ENCODE measurements at places on chromosomes 13 and 19.

DNA sequence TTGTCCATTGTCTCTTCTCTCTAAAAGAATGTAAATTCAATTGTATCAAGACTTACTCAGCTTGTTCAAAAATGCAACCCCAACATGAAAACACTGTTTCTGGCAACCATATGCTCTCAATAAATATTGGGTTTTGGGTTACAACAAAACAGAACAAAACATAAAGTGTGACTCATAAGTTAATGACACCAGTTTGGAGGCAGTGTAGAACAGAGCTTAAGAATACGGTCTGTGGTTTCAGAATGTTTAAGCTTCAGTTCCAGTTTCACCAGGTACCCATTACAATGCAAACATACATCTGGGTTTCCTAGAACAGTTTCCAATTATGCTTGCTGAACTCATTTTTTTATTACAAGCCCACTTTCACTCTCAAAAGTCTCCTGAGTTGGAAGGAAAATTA is 285.8 kb upstream of the PCDH9 start:
- DNase-seq, result peak; percentile 15

DNA sequence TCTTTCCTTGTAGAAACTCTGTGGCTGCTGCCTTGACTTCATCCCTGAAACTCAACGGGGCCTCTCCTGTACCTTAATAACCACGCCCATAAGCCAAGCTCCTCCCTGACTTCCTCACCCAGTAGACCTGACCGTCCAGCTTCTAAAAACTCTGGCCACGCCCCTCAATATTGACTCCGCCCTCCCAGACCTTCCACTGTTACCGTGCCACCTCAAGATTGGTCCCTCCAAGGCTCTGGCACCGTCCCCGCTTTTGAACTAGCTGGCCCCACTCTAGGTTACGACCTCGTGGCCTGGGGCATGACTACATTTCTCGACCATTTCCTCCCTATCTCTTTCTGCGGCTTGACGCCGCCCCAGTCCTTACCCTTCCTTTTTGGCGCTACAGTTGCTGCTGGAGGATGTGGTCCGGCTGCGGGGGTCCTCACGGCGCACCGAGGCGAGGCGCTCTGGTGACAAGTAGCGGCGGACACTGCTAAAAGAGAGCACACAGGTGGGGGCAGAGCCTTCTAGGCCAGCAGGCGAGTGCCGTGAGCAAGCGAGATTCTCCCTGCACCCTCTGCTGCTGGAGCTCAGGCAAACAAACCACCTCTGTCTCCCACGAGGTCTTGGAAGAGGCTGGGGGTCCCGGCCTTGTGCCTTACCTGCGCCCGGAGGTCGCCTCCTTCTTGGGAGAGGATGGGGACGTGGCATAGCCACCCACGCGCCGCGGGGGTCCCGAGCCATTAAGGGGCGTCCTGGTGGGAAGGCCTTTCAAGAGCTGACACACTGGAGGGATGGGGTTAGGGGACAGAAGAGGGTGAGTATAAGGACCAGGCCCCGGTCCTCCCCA is 2.3 kb upstream of the EML2 start:
- peak; percentile 69 for DNase-seq

DNA sequence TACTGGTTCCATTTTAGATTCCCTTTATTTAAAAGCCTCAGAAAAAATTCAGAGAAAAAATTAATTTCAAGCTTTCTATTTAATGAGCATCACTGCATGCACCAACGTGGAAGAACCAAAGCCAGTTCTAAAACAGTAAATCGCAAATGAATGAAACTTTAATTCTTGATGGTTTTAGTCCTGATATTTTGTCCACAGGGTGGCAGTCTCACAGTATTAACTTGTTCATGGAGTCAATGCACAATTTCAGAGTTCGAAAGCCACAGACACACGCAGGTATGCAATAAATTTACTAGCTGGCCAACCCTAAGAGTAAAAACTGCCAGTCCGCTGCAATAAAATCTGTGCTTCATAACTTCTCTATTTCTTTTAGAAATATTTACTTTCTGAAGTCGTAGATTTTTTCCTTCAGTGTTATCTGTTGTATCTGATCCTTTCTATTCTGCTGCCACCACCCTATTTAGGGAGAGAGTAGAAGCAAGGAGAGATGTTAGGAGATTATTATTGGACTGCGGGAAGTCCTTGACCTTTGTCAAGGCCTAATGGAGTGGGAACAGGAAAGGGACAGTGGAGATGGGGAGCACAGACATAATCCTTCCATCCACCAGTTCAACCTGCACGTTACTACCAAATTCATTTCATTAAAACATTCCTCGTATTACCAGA is 7.0 kb upstream of the WBP4 start:
- DNase-seq, result peak; percentile 64

DNA sequence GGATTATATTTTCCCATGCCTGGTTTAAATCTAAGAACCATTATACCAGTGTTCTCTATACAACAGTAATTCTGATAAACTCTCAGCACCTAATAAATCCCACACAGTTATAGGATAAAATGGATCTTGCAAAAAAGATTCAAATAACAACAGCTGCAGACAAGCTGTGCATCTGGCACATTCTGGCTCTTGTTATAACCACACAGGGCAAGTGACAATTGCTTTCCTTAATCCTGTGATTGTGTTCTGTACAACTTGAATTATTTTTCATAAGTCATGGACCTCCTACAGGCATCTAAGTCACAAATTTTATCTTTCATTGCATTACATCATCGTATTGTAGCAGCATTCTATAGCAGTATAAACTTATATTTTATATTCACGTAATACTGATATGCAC is 948.3 kb downstream of the SLITRK1 start:
- DNase-seq, result no peak

DNA sequence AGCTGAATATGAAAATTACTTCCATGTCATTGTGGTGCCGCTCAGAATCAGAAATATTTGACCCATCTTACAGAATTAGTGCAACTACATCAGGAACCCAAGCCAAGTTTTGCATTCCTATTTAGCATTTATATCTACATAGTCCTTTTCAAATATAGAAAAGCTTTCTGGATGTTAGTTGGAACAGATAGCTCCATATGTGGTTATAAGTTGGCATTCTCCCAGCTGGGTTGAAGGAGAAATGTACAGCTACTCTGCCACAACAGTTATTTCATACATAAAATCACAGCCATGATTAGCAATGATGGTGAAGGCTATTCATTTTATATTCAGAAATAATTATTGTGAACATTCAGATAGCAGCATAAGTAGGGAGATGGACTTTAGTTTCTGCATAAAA is 28.2 kb downstream of the HPN start:
- no peak for DNase-seq

- no peak for DNase-seq
Observed at GRCh38 chr13:78806457-78806856, 147.5 kb upstream of the OBI1 start.

GRCh38 chr13:24225930-24226329 is 65.4 kb downstream of the SPATA13 start:
- no peak for DNase-seq

DNA sequence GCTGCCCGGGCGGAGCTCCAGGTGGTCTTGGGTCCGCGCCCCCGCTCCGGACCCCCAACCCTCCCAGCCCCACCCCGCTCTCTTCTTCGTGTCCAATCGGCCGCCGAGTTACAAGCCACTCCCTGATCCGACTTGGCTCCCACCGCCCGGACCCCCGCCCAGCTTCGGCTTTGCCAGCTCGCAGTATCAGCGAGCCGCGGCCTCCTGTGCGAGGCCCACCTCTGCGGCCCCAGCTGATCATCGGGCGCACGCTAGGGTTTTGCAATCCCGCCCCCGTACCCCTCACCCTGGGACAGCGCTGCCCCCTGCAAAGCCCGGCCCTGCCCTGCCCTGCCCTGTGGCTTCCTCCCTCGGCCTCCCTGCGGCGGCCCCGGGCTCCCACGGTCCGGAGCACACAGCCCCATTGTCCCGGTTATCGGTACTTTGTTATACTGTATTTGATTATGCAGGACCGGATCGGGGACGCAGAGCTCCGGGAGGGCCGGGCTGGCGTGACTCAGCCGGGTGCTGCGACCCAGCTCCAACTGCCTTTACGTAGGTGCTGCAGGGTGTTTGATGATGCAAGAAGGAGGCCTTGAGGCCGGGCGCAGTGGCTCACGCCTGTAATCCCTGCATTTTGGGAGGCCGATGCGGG is 598 bp upstream of the LPAR2 start:
- peak; percentile 76 for DNase-seq

DNA sequence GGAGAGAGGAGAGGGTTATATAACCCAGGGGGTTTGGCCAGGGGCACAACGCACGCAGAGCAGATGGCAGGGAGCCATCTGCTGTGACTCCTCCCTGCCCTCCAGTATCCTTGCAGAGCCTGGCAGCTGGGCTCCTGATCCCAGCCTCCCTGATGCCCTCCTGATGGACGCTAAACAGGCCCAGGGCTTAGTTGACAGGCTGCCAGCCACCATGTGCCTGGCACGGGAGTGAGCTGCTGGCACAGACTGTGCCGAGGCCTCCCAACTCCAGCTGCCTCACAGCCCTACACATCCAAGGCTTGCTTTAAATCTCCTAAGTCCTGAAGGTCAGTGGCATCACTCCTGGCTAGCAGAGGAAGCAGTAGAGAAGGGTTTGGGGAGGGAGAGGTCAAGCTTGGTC is 16.7 kb downstream of the SYDE1 start:
- DNase-seq, result peak; percentile 18

DNA sequence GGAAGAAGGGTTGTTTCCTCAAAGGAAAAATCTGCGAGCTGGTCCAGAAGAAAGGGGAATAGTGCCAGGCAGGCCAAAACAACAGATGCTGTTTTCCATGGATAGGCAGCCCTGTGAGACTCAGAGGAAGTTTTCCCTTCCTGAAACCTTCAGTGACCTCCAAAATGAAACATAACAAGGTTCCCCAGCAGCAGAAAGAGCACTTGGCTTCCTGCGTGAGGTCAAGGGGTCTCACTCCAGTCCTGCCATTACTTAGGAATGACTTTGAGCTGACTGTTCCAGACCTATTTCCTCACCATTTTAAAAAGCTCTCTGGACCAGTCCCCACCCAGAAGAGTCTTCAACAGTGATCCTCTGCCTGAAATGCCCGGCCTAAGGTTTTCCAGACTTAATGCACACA is 104.6 kb upstream of the IPO5 start:
- DNase-seq, result no peak

DNA sequence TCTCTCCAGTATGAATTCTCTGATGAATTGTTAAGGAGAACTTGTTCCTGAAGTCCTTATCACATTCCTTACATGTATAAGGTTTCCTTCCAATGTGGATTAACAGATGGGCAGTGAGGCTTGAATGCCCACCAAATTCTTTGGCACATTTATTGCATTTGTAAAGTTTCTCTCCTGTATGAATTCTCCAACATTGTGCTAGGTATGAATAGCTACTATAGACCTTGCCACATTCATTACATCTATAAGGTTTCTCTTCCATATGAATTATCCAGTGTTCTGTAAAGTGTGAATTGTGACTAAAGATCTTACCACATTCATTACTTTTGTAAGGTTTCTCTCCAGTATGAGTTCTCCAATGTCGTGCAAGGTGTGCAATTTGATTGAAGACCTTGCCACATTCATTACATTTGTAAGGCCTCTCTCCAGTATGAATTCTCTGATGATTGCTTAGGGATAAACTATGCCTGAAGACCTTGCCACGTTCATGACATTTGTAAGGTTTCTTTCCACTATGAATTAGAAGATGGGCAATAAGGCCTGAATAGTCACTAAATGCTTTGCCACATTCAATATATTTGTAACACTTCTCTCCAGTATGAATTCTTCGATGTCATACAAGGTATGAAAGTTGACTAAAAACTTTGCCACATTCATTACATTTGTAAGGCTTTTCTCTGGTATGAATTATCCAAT is 20.4 kb downstream of the ZNF578 start:
- DNase-seq, result no peak

GRCh38 chr13:99813336-99814095 is 158.1 kb downstream of the ZIC5 start:
- DNase-seq, result no peak

Measured in fibroblast of pulmonary artery (primary cell).